ENCODE measurements at places on chromosomes 4 and X.

- no peak for DNase-seq
These were observed 24.4 kb downstream of the RTL5 start for GRCh38 chrX:72107320-72107719.

GRCh38 chr4:98226396-98226795 lies 34.8 kb upstream of the RAP1GDS1 start:
- no peak for DNase-seq

DNA sequence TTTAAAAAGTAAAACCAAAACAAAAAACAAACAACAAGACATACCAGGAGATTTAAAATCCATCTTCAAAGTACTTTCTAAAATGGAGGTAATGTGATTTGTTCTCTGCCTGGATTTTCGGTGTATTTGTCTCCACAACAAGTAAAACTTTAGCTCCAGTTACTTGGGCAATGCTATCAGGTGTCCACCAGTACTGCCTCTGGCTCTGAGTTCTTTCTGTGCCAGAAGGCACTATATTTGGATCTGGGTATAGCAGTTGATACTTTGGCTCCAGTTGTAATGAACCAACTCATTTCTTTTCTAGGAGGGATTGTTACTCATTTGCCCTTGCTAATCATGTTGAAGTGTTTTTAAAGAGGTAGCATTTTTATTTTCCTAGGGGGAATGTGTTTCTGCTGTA lies 9.5 kb upstream of the PDLIM5 start:
- no peak for DNase-seq

DNA sequence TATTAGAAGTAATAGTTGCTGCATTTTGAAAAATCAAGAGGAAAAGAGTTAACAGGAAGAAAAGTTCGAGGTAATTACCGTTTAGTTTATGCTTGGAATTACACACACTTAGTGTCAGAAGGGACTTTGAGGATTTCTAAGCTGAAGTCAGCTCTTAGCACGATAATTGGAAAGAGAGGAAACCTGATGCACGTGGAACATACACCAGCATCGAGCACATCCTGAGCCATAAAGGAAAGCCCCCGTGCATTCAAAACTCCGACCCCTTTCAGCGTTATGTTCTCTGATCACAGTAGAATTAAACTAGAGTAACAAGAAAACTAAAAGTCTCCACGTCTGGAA lies 400 bp upstream of the PAQR3 start:
- no peak for DNase-seq

- DNase-seq: no peak
These were observed 38.9 kb downstream of the DDX60L start for GRCh38 chr4:168441412-168441811.

DNA sequence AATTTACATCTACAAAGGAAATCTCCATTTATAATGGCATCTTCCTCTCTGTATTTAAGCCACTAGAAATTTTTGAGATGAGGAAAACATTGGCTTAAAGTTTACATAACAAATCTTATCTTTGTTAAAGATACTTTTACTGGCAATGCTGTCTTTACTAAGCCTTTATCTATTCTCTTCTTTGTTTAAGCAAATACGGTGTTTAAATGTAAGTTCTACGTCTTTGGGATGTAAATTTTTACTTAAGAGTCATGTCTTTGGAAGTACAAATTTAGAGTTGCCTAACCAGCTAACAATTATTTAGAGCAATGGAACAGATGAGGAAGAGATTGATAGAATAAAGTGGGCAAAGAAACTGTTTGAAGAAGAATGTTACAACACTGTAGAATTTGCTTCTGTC lies 1024.0 kb upstream of the PCDH10 start:
- no peak for DNase-seq

- DNase-seq: no peak
These were observed 194.3 kb upstream of the CT83 start for GRCh38 chrX:116657071-116657470.

DNA sequence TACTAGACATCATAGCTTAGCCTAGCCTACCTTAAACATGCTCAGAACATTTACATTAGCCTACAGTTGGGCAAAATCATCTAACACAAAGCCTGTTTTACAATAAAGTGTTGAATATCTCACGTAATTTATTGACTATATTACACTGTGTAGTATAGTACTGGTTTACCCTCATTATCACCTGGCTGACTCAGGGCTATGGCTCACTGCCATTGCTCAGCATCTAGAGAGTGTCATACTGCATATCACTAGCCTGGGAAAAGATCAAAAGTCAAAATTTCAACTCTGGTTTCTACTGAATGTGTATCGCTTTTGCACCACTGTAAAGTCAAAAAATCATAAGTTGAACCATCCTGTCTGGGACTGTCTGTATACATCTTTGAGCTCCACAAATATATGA lies 78.6 kb downstream of the CEP44 start:
- no peak for DNase-seq

GRCh38 chr4:47217884-47218283 lies 186.5 kb downstream of the GABRB1 start:
- DNase-seq: no peak

DNA sequence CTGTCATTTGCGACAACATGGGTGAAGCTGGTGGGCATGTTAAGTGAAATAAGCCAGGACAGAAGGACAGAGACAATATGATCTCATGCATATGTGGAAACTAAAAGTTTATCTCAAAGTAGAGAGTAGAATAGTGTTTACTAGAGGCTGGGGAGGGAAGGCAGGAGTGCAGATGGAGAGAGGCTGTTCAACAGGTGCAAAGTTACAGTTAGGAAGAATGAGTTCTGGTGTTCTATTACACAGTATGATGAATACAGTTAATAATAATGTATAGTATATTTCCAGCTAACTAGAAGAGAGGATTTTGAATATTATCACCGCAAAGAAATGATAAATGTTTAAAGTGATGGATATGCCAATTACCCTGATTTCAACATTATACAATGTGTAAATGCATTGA lies 69.8 kb downstream of the FBXL5 start:
- DNase-seq: no peak

DNA sequence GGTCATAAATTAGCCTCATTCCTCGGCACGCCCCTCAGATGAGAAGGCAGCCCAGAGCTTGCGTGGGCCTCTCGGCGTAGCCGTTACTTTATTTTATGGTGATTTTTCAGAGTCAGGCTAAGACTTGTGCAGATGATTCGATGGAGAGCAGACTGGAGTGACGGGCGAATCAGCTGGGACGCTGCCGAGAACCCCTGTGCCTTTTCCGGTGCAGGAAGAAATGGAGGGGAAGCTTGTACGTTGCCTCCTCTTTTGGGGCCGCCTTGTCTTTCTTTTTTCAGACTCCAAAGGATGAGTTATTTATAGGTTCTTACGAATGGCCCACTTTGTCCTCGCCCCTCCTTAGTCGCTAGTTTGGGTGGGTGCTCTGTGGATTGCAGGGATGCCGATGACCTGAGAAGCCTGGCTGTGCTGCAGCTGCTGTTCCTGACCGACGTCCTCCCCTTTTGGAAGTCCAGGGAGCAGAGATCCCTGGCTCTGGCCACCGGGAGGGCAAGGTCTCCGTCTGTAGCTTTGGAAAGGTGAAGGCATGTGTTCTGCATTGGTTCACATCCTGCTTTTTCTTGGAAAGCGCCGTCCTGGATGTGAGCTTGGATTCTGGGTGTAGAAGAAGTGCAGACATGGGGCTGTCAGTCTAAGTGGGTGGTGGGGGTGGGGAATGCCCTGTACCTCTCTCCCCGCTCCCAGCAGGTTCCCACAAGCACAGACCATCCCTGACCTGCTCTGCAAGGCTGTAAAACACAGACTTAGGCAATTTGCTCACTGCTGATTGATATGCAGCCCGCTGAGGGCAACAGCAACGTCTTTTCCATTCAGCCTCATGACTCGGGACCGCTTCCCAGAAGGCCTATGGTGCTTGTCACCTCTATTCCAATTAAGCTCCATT lies 9.3 kb downstream of the SORCS2 start:
- no peak for DNase-seq

GRCh38 chr4:74772106-74772505 lies 22.2 kb downstream of the BTC start:
- no peak for DNase-seq

DNA sequence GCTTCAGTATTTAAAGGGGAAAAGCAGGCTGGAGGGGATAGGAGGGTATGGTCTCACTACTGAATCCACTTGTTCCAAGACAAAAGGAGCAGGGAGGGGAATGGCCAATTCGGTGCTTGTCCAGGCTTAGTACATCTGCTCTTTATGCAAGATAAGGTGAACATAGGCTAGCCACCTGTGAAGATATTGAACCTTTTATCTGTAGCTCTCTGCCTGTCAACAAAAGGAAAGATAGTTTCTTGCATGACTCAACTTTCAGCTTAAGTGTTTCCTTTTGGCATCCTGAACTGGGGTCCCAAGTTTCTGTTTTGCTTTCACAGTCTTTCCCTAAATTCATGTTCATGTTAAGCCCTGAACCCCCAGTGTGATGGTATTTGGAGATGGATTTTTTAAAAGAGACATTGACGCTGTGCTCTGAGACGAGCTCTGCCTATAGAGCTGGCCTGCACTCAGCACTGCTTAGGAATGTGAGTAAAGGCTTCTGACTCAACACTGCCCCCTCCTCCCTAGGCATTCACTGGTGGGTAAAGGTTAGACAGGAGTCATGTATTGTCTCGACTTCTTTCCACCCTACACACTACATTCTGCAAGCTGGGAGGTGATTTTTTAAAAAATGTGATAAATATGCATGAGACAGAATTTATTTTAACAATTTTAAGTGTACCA lies 28.2 kb downstream of the FAM149A start:
- no peak for DNase-seq

DNA sequence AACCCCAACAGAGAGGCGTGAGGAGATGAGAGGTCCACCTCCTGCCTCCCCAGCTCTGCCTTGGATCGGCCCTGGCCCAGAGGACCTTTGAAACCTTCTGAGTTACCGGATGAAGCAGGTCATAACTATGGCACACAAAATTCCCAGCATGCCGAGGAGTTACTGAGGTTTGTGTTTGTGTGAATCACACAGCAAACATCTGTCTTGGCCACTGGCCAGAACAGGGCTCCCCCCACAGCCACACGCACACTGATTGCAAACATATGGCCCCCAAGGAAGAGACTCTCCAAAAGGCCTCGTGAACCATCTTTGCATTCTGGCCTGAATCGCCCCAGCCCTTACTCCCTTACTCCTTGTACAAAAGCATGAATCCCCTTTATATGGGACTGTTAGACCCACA lies 18.9 kb downstream of the RPS4X start:
- peak; percentile 26 for DNase-seq

DNA sequence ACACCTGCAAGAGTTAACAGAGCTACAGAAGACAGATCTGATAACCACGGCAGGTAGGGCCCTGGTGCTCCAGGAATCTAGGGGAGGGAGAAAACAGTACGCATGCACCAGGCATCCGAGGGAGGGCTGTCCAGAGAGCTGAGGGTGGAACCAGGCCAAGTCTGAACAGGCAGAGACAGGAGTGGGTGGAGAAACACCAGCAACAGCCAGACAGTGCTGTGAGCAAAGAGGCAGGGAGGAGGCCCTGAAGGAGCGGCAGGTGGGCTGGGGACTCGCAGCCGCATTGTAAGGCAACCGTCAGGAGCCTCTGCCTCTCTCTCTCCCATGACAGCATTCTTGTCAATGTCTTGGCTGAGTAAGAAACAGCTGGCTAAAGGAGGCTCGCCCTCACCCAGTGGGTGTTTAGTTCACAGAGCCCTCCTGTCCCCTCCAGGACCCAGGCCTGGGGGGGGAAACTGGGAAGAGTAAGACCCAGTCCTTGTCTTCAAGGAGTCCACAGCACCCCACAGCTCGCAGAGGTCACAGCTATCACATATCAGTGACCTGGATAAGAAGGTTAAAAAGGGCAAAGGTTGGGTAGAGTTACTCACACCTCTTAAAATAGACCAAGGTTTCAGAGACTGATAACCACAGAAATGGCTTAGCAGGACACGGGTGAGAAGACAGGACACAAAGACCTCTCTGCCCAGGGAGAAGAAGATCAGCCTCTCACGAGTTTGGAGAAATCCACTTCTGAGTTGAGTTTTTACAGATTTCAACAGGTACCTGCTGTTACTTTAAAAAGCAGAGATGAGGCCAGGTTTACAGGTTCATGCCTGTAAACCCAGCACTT lies 10.5 kb downstream of the ACSL1 start:
- DNase-seq: no peak

DNA sequence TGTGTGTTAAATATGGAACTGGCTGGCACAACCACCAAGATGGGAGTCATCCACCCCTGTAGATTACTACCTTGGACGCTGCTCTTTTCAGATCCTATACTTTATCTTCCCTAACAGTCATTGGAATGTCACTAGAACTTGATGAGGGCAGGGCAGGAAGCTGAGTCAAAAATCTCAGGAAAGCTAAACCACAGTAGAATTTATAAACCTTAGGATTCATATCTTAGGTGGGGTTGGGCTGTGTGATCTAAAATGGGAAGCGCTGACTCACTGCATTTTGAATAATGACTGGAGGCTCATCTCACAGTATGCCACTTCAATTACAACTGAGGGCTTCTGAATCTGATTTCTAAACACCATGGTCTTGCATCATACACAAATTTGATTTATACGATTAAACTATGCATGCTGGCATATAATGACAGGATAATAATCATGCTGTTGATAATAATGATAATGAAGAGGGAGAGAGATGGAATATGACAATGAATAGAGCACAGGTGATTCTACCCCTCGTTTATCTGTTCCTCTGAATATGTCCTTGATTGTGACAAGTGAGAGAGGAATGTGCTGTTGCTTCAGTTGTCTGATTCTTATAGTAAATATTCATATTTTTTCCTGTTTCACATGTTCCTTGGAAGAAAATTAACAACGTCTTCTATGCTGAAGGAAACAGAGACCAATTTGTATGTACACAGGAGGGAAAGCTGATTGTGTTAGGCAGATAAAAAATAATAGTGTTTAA lies 270.3 kb upstream of the HS3ST1 start:
- DNase-seq: no peak
